NCI-H1930 (cell line): ENCODE measurements at places on chromosomes 6 and 20.

- no peak for DNase-seq
Measured at GRCh38 chr6:118886641-118887040, 7.3 kb upstream of the ASF1A start.

DNA sequence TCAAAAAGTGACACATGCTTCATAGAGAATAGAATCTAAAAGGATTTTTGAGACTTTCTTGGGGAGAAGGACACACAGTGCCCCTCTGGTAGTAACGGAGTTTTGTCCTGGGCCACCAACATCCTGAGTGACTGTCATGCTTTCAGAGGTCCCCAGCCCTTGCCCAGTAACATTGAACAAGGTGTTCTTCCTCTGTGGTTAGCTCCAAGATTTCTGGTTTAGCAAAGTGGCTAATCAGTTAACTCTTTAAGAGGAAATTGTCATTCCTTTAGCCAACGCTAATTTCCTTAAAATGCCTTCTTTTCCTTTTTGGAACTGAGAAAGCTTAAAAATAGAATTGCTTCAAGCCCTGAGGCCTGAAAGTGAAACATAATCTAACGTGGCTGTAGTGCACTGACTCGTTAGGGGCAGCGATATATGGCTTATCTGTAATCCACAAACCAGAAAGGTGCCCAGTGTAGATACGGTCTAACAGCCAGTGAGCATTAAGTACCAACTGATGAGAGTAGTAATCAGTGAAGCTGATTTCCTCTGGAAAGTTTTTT is 7.8 kb downstream of the E2F3 start:
- DNase-seq: no peak

GRCh38 chr6:101401171-101401570 is 7.7 kb downstream of the GRIK2 start:
- no peak for DNase-seq

- DNase-seq: no peak
Measured at GRCh38 chr6:136751522-136751956, 40.7 kb downstream of the MAP3K5 start.
